ENCODE measurements at places on chromosomes 3 and 15. TPM values are rescaled to one million over a fixed set of nuclear protein-coding genes. Genes with fewer than 3 reads are reported as not detected.

DNA sequence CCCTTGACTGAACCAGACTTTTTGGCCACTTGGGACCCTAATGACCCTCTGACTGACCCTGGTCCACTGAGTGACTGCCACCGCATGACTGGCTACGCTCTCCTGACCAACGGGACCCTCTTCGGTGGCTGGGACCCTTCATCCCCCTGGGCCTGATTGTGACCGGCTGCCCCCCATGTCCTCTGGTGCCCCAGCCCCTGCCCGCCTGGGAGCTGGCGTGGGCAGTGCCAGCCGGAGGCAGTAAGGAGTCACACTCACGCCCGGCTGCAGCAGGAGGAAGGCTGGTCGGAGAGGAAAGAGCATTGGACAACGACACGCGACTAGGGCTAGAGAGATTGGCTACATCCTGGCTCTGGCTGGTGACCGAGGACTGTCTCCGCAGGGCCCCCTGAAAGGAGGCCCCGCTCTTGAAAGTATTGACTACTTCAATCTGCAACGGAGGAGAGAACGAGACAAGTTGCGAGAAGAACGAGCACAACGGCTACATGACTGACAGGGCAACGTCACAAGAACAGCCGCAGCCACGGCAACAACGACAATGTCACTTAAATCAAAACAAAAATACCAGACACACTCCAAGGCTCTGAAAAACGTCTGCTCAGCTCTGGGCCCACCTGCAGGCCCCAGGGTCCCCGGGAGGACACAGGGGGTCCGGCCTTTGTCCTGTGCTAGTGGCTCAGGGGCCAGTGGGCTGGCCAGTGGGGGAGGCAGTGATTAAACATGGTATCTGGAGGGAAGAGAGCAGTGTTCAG, 15.1 kb upstream of the SEC13 start:
- DNase-seq, result no peak

DNA sequence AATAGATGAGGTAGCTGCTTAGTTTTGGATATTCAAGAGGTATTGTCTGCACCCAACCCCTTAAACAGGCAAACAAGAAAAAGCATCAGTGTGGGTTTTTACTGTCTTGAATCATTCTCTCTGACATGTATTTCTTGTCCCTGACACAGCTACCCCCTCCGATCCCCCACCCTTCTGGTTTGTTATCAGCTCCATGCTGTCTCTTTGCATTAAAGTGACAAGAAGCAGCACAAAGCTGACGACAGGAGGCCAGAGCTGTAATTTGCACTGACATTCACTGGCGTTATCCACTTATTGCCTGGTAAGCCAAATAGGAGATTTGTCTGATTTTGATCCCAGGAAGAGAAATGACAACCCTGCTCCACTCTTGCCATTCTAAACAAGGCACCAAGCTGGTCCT, 83.3 kb upstream of the SNRK start:
- no peak for DNase-seq

DNA sequence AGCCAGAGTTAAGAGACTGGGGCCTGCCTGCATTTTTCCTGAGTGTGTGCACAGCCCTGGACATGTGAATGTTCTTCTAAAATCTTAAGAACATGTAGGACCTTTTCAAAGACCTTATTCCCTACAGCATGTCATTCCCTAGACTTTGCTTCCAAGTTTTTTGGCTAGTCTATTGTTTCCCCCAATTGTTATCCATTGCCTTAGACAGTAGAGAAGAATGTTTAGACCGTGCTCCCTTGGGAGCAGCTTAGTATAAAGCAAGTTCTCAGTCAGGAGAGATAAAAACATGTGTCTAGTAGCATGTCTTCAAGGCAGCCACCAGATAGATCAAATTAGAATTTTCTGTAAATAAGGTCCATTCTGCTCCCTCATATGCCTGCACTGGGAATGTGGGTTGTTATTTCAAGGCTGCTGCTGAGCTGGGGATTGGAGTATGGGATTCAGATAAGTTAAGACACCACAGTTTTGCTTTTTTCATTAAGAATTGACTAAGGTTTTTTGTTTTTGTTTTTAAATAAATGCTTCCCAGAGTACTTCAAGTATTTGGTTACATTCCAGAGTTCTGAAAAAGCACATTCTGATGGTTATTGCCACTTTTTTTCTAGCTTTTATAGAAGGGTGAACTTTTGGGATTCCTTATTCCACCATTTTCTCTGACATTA, 246.7 kb downstream of the RORA start:
- DNase-seq, result no peak

- DNase-seq, result peak; percentile 26
Observed at GRCh38 chr15:76285241-76285825, 25.9 kb downstream of the ETFA start.

- DNase-seq, result no peak
Observed at GRCh38 chr3:63967675-63968611, 55.4 kb downstream of the PSMD6 start.

DNA sequence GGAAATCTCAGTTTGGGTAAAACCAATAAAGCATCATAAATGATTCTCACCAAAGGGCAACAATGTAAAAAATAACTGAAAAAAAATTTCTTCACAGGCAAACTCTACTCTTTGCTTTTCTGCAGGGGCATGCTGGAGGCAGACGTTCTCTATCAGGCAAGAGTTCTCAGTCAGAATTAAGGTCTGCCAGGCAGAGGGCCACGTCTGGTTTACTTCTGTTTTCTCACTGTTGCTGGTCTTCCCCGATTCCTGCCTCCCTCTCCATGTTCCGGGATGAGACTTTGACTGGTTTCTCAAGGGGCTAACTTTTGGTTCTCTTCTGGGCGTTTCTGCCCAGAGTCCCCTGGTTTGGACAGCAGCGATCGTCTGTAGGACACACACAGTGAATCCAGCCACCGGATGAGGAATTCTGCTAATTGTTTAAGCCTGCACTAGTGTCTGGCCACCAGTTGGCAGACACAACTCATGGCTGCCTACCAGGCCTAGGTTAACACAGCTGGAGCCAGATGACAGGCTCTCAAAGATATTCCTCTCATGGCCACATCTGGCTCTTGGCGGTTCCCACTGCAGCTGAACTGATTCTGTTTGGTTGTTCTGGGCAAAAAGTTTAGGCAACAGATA, 273.1 kb downstream of the FOXP1 start:
- no peak for DNase-seq

DPPA4 gene
- total RNA-seq, result not detected

DNA sequence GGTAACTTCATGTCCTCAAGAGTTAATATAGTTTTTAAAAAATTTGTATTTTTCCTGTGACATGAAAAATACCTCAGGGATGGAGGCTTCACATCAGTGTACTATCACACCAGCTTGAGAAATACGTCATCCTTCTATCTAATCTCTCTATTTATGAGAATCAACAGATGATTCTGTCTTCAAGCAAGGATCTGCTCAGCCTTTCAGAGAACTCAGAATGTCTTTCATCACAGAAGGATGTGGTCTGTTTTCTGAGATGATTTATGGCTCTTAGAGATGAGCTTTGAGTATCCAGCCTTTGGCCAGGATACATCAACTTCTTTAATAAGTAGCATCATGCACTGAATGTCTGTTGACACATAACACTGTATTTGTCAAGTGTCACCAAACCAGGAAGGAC, 193.9 kb downstream of the DTWD1 start:
- peak; percentile 97 for DNase-seq

- DNase-seq, result no peak
Observed at GRCh38 chr3:15223685-15224572, 17.9 kb downstream of the CAPN7 start.

MUC13 gene
- total RNA-seq, result 0.26 TPM

DNA sequence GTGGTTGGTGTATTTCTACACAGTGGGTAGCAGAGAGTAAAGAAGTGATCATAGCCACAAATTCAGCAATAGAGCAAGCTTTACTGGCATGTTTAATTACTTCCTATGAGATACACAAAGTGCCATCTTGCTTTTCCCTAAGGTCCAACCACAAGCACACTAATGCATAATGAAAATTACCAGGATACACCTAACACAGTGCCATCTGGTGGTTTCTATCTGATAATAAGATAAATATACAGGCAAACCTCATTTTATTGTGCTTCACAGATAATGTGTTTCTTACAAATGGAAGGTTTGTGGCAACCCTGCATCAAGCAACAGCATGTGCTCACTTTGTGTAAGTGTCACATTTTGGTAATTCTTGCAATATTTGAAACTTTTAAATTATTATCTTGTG, 223.0 kb downstream of the NSUN3 start:
- peak; percentile 6 for DNase-seq

DNA sequence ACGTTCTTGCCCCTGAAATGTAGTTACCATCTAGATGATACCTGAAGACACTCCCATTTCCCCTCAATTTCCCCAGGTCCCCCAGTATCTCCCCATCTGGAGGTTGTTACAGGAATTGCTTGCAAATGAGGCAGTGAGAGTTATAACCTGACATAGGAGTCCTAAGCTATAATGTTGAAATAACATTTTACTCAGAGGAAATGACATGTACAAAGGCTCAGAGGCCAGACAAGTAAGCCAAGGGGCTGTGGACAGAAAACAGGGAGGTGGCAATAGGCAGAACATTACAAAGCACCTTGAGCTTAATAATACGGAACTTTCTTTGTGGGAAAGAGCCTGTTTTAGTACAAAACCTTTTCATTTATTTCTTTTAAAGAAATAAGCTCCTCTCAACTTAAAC, 171.9 kb downstream of the FRMD5 start:
- no peak for DNase-seq

DNA sequence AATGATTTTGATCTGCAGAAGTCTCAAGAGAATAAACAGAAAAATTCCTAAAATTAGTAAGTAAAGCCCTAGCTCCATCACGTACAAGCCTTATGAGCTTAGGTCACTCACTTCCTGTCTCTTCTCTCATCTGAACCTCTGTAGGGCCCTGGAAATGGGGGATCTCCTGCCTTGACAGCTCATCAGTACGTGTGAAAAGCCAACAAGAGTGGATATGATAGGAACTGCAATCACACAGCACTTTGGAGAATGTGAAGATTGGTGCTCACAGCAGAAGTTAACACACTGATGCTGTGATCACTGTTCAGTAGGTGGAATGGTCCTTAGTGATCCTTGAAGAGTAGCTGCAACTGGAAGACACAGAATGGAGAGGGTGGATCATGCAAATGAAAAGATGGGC, 27.8 kb upstream of the ALDH1L1 start:
- DNase-seq, result peak; percentile 36

- DNase-seq, result no peak
Observed at GRCh38 chr3:129119365-129120100, 2.1 kb downstream of the RAB43 start.

DNA sequence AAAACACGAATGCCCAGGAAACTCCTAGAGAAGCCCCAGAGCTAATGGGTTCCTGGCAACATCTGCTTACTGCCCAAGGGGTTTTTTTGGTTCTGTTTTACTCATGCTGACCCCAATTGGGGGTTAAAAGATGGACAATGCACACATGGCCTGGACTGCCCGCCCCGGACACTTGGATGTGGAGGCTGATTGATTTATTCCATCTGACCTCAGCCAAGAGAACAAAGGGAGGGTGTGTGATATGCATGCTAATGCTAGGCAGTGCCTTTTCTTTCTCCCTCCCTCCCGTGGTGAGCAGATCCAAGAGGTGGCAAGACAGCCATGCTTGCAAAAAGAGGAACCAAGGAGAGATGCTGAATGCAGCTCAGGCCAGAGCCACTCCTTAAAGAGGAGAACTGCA, 3.3 kb upstream of the LRTM1 start:
- no peak for DNase-seq

- no peak for DNase-seq
Observed at GRCh38 chr3:50132421-50133282, 22.5 kb upstream of the SEMA3F start.

XYLB gene
- total RNA-seq, result 3.1 TPM

DNA sequence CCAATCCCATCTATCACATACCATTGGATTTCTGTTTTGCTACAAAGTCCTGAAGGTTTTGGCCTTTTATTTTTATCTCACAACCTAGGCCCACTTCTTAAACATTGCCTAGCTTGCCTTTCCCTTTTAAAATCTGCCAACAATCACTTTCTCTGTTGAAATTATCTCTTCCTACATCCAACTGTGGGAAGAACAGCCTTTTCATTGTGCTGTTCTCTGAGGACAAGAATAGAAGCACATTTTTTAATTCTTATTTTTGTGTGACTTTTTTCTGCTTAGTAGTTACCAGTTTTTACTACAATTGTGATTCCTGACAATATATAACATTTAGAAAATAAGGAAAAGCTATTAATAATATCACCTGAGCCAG, 159.2 kb downstream of the CNTN6 start:
- DNase-seq, result no peak

GRCh38 chr3:124526601-124527000, 203.7 kb upstream of the UMPS start:
- no peak for DNase-seq

GRCh38 chr3:128076483-128077201, 24.4 kb downstream of the SEC61A1 start:
- DNase-seq, result no peak

DNA sequence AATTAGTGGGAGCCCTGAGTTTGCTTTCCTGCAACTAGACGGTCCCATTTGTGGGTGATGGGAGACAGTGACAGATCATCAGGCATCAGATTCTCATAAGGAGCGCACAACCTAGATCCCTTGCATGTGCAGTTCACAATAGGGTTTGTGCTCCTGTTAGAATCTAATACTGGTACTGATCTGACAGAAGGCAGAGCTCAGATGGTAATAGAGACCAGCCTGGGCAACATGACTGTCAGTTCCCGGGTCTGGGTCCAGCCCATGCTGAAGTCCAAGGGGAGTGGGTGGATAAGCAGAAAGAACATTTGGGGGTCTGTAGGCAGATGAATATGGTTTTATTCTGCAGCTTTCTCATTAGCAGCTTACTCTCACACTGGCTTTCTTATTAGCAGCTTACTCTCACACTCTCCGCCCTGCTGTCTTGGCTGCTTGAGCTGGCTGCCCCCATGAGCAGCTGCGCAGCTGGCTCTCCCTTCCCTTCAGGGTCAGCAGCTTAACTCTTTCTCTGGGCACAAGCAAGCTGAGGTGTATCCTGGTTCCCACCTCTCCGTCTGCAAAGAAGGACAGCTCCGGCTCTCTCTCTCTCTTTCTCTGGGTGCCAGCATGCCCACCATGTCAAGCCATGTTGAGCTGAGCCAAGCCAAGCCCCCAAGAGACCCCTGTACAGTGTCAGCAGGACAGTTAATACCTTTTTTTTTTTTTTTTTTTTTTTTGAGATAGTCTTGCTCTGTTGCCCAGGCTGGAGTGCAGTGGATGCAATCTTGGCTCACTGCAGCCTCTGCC, 46.5 kb downstream of the KLHDC8B start:
- DNase-seq, result no peak

- DNase-seq, result no peak
Observed at GRCh38 chr3:115825046-115825445, 201.7 kb downstream of the GAP43 start.

HHATL gene
- not detected for total RNA-seq
